ENCODE measurements at places on chromosomes 13 and 19.

- no peak for DNase-seq
These were observed 16.1 kb upstream of the MADCAM1 start for GRCh38 chr19:480016-480855.

DNA sequence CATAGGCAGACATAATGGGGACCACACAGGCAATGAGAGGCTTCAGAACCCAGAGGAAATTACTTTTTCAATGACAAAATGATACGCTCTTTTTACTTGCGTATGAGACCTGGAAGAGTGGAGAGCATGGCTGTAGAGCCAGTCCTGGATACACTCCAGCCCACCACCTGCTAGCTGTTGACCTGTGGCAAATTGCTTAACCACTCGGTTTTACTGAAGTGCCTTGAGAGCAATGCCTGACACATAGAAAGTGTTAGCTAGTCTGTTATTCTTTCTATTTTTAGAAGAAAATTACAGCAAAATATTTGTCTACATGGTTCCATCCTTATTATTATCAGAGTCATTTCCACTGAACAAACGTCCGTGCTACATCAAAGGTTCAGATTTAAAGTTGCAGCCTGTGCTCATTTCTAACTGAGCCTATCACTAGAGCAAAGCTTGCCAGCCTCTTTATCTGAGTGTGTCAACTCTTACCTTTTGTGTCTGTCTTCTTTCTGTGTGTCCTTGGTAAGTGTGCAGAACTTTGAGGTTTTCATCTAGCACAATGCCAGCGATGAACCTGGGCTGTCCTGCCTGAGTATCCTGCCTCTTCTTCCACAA lies 9.6 kb upstream of the GPR183 start:
- no peak for DNase-seq

DNA sequence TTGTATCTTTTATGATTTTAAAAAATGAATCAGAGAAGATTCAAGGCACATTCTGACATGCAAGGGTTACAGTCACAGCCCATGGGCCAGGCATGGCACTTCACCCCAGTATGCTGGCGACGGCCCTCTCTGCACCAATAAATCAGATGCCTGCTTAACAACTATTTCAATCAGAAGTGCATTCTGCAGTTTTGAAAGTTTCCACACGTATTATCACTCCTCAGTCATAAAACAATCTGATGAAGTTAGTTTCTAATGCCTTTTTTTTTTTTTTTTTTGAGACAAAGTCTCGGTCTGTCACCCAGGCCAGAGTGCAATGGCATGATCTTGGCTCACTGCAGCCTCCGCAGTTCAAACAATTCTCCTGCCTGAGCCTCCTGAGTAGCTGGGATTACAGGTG lies 28.3 kb upstream of the FFAR2 start:
- no peak for DNase-seq

- DNase-seq: no peak
These were observed 38.4 kb upstream of the CSNK1A1L start for GRCh38 chr13:37143911-37144310.

- no peak for DNase-seq
These were observed 5.8 kb downstream of the LATS2 start for GRCh38 chr13:21055511-21056045.

DNA sequence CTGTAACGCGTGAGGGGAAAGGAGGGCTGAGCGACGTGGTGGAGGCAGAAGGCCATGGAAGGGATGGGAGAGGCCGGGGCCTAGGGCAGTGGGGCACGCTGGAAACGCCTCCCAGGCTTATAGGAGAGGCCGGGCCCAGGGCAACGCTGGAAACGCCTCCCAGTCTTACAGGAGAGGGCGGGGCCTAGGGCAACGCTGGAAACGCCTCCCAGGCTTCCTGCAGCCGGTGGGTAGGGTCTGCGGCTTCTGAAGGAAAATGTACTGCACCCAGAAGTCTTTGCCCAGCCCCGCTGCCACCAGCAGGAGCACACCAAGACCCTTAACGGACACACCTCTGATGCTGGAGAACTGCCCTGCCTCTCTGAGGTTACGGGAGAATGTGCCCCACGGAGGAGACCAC lies 9.1 kb downstream of the CACTIN start:
- no peak for DNase-seq

DNA sequence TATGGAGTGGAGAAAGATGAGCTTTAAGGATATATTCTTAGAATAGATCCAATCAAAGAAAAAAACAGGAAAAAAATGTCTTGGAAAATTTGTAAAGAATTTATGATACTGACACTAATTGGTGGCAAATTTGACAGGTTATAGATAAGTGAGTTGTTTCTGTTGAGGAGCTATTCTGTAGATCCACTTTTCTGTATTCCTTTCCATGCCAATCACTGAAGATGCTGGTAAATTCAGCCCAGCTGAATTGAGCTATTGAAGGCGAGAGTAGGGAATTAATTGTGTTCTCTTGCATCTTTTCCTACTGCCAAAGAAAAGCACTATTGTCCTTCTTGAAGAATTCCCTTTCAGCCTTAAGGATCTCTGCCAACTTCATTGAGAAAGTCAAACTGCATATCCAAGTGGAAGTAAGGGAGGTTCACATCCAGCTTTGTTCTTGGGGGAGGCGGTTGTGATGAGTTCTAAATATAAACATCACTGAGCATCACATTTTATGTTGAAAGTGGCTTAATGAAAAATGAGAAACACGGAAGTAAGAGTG lies 113.1 kb downstream of the PCDH9 start:
- no peak for DNase-seq

GRCh38 chr19:54418030-54418929 lies 3.0 kb downstream of the TTYH1 start:
- DNase-seq: peak; percentile 35

DNA sequence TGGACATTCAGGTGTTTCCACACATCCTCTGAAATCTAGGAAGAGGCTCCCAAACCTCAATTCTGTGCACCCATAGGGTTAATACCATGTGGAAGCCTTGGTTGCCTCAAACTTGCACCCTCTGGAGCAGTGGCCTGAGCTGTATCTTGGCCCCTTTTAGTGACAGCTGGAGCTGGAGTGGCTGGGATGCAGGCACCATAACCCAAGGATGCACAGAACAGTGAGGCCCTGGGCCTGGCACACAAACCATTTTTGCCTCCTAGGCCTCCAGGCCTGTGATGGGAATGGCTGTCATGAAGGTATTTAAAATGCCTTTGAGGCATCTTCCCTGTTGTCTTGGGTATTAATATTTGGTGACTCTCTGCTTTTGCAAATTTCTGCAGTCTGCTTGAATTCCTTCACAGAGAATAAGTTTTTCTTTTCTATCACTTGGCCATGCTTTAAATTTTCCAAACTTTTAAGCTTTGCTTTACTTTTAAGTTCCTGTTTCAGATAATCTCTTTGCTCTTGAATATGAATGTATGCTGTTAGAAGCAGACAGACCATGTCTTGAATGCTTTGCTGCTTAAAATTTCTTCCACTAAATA lies 1594.5 kb upstream of the PCDH20 start:
- no peak for DNase-seq

- no peak for DNase-seq
These were observed 676 bp downstream of the CD320 start for GRCh38 chr19:8307400-8307964.

DNA sequence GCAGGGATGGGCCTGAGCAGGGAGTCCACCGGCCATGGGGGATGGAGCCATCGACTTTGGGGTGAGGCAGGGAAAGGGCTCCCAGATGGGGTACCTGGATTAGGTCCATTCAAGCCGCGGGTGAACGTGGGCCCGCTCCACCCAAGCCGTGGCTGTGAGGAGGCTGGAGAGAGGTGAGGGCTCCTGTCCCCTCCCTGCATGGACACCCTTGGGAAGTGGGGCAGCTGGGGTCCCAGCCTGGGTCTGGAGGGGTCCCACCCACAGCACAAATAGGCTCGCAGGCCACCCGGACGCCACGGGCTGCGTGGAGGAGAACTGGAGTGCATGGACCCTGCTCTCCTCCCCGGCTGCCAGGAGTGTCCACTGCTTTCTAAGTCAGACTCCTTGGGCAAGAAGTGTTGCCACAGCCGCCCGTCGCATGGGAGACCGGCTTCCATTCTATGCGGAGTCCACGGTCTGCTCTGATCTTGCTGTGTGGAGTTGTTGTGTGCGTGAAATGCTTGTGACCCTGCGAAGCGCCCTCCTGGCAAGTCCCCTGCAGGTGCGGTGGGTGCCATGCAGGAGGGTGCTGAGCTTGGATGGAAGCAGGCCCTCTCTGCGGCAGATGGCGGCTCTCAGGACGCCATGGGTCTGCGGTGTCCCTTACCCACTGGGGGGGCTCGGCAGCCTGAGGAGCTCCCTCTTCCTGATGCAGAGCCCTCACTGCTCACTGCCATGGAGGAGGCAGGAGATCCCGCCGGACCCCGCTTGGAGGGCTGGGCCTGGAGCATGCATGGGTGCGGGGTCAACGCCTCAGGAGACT lies 2.0 kb downstream of the DAZAP1 start:
- no peak for DNase-seq

DNA sequence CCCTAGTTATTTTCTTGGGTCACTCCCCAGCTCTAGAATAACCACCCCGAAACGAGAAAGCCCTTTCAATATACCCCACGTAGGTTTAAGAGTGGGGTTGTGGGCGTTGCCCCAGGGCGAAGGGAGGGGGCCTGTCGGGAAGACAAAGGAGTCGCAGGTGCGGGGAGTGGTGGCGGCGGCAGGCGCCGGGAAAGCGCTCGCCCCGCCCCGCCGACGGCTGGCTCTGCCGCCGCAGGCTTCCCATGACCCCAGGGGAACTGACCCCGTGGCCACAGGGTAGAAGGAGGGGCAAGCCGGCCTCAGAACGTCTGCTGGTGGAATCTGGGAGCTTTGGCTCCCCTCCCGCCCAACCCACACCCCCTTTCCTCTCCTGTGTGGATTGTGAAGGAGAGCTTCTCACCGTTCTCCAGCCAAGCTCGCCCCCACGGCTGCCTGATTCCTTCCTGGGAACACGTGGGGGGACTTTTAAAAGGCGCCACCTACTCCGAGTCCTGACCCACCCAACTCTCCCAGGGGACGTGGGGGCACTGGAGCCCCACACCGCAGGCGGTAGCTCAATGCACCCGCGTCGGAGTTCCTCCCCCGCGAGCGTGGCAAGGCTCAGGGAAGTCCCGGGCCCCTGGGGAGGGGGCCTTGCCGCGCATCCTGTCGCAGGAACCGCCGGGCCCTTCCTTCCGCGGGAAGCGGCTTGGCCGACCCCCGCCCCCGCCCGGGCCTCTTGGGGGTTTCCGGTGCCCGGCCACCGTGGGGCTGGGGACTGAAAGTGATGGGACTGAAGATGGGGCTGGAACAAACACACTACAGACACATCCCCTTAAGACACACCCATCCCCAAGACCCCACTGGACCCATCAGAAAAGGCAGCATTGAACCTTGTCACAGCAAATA lies 5.5 kb downstream of the IER2 start:
- DNase-seq: peak; percentile 85

GRCh38 chr13:89455741-89456140 lies 1784.6 kb downstream of the SLITRK5 start:
- no peak for DNase-seq

- DNase-seq: no peak
These were observed 29.1 kb downstream of the SIGLEC5 start for GRCh38 chr19:51600940-51601580.

DNA sequence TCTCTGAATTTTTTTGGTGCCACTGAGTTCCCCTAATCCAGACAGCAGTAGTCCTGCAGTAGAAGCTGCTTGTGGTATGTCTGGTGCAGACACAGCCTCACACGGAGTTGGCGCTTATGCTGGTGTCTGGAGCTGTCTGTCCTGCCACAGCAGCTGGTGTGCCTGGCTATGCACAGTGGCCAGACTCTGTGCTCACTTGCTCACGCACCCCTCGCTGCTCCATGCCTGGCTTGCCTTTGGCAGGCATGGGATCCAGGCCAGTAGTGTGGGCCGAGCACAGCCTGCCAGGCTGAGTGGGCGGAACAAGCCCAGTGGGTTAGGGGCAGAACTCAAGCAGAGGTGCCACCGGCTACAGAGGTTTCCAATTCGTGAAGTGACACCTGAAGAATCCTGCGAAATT lies 845.9 kb upstream of the PCDH9 start:
- DNase-seq: no peak

Measured in T-helper 2 cell treated with Interferon-gamma antibody and Interleukin-4, amounts not matched to agents 5 μg/mL and 100 μg/mL, for 36 hours (primary cell).